ENCODE measurements at places on chromosomes 1 and 21.

- DNase-seq = no peak
These were observed 556 bp downstream of the WDR77 start for GRCh38 chr1:111448482-111448917.

- DNase-seq = no peak
These were observed 1.1 kb downstream of the CELA2A start for GRCh38 chr1:15457585-15457984.

GRCh38 chr1:213103377-213104306 is 52.6 kb downstream of the RPS6KC1 start:
- no peak for DNase-seq

DNA sequence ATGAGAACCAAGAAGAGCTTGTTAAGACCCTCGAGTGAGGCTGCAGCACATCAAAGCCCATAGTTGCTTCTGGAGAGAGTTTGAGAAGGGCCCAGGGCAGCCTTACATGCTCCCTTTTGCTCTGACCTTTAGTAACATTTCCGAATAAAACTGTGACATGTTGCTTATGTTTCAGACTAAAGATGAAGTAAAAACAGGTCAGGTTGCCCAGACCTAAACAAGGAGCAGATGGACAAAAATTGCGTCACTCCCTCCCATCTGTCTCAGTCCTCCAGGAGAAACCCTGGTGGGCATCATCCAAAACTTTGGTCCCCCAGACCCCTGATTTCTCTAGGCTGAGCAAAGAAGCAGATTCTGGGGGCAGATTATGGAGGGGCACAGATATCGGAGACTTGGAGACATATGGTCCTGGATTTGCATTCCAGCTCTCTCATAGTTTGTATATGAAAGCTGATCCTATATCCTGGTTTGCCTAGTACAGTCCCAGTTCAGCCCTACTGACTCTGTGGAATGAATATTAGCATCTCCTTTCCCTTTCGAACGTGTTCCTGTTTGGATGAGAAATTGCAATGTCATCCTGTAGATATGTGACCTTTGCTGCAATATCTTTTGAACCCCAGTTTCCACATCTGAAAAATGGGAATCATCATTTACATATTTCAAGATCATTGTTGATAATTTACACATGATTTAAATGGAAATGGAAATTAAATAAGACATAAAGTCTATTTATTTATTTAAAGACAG is 304.9 kb upstream of the USP24 start:
- DNase-seq = peak; percentile 7

DNA sequence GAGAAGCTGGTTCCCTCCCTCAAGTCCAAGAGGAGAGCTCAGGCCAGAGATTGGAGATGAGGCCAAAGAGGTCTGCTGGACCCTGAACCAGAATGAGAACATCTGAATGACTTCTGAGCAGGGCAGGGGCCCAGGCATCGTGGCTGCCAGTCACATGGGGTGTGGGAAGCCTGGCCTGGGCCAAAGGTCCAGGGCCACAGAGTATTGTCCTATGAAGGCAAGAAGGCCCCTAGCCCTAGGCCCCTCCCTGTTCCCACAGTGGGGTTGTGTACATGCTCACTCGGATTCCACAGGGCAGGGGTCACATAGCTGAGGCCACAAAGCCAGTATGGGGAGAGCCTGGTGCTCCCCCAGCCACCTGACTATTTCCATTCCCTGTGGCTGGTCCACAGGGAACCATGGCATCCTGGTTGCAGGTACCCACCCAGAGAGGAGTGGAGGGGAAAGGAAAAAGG is 18.5 kb upstream of the SLC1A7 start:
- no peak for DNase-seq

DNA sequence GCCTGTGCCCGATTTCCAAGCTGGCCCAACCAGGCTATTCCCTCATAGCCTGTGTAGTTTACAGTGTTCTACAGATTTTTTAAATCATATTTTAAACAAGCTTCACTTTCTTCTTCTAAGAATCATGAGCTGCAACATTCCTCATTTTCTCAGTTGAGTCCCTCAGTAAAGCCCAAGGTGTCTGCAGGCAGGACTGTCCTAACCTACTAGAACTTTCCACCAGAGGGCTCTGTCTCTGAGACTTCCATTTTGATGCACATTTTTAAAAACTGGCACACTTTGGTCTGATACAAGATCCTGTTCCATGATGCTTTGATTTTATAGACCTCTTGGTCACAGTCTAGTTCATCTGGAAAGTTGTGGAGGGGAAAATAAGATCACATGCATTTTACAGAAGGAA is 21.6 kb upstream of the SLAMF6 start:
- peak; percentile 22 for DNase-seq

DNA sequence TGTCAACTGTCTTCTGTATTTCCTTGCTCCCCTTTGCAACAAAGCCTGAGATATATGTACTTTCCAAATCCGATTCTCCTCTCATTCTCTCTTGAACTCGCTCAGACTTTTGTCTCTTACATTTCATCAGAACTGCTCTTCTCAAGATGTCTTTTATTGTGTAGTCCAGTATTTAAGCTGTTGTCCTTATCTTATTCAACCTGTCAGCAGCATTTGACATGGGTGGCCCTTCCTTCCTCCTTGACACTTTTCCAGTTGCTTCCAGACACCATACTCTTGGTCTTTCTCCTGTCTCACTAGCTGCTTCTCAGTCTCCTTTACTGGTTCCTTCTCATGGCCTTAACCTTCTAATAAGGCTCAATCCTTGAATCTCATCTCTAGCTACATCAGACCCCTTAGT is 47.0 kb downstream of the TSNAX start:
- DNase-seq = no peak

GRCh38 chr1:62514746-62515423 is 78.0 kb downstream of the USP1 start:
- DNase-seq = no peak

- DNase-seq = peak; percentile 39
These were observed 13.3 kb downstream of the TGFBR3 start for GRCh38 chr1:91872559-91873081.

DNA sequence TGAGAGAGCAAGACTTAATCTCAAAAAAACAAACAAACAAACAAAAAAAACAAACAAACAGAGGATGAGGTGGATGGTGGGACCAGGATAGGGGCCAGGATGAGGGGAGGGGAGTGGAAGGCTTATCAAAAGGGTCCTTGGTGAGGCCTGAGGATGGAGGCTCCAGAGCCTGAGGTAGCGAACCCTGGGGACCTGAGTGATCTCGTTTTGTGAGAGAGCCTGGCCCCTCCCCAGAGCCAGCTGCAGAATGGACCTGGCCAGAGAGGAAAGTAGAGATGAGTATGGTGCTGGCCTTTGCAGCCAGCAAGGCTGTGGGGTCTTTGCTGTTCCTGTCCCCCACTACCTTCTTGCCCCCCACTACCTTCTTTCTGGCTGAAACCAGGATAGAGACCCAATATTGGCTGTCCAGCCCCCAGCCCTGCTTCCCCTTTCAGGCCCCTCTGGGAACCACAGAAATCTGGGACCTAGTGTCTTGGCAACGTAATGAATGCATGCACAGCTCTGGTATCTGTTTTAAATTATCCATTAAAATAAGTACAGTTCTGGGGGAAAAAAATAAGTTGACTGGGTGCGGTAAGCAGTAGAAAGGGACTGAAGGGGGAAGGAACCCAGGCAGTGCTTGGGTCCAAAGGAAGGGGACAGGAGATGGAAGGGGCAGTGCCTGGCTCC is 1.1 kb upstream of the LMNA start:
- peak; percentile 21 for DNase-seq

DNA sequence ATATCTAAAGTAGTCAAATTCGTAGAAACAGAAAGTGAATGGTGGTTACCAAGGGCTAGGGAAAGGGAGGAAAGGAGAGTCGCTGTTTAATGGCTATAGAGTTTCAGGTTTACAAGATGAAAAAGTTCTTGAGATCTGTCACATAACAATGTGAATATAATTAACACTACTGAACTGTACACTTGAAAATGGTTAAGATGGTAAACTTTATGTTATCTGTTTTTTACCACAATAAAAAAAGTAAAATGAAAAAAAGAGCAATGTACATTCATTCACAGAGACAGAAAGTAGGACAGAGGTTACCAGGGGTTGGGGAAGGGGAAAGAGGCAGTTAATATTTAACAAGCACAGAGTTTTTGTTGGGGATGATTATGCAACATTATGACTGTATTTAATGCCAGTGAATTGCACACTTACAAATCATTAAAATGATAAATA is 53.3 kb upstream of the SEC16B start:
- DNase-seq = no peak

DNA sequence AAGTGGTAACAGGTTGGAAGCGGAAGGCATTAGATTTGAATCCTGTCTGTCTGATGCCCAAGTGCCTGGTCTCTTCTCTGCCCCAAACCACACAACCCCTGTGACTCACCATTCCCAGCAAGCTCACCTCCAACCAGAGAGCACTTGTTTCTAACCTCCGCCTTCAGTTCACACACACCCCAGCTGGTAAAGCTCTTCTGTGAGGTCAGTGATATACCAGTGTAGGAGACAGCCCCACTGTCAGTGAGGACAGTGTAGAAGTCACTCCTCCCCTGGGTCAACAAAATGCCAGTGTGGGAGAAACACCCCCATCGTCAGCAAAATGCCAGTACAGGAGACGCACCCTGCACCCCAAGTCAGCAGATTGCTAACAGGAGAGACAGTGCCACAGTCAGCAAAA is 2.6 kb downstream of the RIMS3 start:
- no peak for DNase-seq

- no peak for DNase-seq
These were observed 16.4 kb downstream of the KNCN start for GRCh38 chr1:46535063-46535462.

GRCh38 chr1:40394491-40395172 is 21.1 kb downstream of the SMAP2 start:
- no peak for DNase-seq

DNA sequence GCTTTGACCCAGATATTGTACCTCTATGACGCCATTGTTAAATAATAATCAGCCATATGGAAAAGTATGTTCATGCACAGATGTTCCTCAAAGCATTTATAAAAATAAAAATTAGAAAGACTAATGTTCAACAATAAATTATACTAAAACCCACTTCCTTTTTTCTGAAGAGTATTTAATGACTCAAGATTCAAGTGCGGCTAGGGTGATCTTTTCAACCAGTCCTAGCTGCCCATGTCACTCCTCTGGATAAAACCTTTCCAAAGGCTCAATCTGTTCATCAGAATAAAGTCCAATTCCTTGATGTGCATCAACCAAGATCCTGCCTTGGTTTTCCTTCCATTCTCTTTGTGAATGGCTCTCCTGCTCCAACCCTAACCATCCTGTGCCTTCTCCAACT is 292.0 kb downstream of the VAV3 start:
- DNase-seq = no peak

- DNase-seq = no peak
These were observed 89.9 kb downstream of the MT1HL1 start for GRCh38 chr1:236914375-236914774.

GRCh38 chr21:18151046-18151445 is 93.6 kb upstream of the CHODL start:
- DNase-seq = no peak

GRCh38 chr1:117061986-117062415 is 1.9 kb downstream of the TTF2 start:
- no peak for DNase-seq

GRCh38 chr1:10586125-10586524 is 111.4 kb downstream of the PEX14 start:
- DNase-seq = no peak

DNA sequence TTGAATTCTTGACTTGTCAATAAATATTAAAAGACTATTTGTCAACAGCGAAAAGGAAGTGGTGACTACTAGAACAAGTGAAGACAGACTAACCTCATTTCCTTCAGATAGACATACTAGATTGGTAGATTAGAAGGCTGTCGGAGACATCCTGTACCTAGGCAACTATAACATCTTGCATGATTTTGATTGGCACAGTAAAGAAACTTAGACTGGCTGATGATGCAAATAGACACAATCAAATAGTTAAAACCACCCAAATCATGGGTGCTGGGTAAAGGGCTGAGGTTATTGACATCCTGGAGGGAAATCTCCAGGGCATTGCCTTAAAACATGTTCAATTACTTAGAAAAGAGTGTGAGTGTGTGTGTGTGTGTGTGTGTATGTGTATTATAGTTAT is 85.9 kb upstream of the EDEM3 start:
- no peak for DNase-seq

DNA sequence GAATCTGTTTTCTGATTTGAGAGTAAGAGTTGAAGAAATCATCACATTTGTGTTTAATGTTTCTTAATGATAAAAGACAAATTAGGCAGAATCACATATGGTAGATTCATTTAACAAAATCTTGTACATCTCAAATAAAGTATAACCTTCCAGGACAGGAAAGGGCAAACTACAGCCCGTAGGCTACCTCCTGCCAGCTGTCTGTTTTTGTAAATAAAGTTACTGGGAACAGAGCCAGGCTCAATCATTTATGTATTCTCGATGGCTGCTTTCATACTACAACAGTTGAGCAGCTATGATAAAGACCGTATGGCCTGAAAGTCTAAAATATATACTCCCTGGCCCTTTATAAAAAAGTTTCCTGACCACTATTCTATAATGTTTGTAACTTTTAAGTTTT is 204.1 kb downstream of the COL24A1 start:
- DNase-seq = peak; percentile 83

- DNase-seq = no peak
These were observed 21.7 kb downstream of the SLC26A9 start for GRCh38 chr1:205921570-205921909.

DNA sequence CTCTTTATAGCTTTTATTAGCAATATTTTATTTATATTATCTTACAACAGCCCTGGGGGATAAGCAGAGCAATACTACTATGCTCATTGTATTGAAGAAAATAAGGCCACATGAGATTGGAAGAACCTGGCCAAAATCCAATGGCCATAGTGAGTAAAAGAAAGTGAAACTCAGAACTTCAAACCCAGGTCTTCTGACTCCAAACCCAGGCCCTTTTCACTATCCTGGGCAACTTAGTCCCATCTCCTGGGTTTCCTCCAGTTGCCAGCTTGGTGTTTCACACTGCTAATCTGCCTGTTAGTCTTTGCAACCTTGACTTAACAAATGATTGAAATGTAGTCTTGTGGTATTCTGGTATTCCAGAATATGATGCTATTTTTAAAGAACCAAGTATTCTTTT is 22.4 kb upstream of the EXO1 start:
- DNase-seq = no peak

GRCh38 chr1:115112496-115113375 is 23.4 kb upstream of the TSPAN2 start:
- peak; percentile 84 for DNase-seq

GRCh38 chr1:209759829-209760359 is 4.0 kb downstream of the TRAF3IP3 start:
- no peak for DNase-seq

GRCh38 chr1:93471284-93471683 is 23.4 kb downstream of the FNBP1L start:
- DNase-seq = no peak

GRCh38 chr1:65959896-65960567 is 167.3 kb downstream of the PDE4B start:
- DNase-seq = no peak

GRCh38 chr1:212683357-212683722 is 16.3 kb downstream of the BATF3 start:
- DNase-seq = no peak

GRCh38 chr1:158371188-158371953 is 17.7 kb downstream of the CD1E start:
- no peak for DNase-seq

Measured in brain (organoid and tissue), 16 donors.